ENCODE measurements at places on chromosomes 7 and 10. TPM values are rescaled to one million over a fixed set of nuclear protein-coding genes. Genes with fewer than 3 reads are reported as not detected.

GRCh38 chr7:50454968-50455367 is 4.8 kb upstream of the FIGNL1 start:
- DNase-seq = no peak

DNA sequence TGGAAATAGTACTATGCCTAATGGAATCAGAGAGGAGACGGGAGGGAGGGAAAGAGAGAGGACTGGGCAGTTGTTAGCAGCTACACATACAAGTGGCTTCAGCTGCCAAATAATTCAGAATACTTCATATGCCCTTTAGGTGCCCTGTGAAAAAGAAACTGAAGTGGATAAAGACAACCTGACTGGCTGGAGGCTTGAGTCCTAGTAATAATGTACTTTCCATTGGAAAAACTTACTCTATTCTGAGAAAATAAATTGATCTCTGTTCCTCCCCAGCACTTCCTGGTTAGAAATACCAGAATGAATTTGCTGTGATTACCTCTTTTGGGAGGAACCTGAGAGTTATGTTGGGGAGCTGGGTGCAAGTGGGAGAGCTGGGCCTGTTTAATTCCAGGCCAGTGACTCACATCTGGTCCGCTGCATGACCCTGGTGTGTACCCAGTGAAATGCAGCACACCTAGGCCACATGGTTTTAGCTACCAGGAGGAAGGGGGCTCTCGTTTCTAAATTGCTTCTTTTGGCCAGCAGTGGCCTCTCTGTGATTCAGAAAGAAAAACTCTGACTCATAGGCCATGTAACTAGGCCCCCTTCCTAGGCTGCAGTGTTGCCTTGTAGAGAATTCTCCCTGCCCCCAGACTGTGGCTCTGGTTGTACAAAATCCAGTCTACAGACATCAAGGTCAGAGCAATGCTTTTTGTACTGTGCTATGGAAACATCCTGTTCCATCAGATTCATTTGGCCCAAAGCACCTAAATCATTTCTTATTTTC is 6.5 kb downstream of the AGFG2 start:
- DNase-seq = no peak

GRCh38 chr7:128112781-128113221 is 81.6 kb upstream of the LRRC4 start:
- DNase-seq = no peak

- no peak for DNase-seq
Observed at GRCh38 chr7:48421357-48421756, 250.1 kb downstream of the ABCA13 start.

Gene FASTK
- 79.1 TPM for polyA plus RNA-seq

Gene CCL26
- not detected for polyA plus RNA-seq

DNA sequence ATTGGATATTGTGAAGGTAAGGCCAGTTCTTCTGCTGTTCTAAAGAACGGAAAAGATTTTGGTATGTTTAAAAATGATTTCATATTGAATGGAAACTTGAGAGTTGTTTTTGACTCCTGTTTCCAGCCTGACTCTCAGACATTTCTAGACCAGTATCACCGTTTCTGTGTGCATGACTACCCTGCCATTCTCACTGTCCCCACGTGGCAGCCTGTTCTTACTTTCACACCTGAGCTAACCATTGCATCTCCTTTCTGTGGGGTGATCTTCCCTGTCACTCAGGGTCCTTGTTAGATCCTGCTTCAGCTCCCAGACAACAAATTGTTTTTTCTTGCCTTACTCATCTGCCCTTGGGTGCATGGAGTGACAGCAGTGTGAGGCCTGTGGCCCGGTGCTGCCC is 38.9 kb downstream of the GLRX3 start:
- no peak for DNase-seq

GRCh38 chr7:25186436-25186835 is 41.9 kb downstream of the NPVF start:
- DNase-seq = no peak

GRCh38 chr10:51023636-51024035 is 50.7 kb upstream of the PRKG1 start:
- no peak for DNase-seq

- DNase-seq = no peak
Observed at GRCh38 chr10:127836966-127837365, 55.8 kb downstream of the CLRN3 start.

- DNase-seq = no peak
Observed at GRCh38 chr10:62284221-62284620, 15.6 kb upstream of the RTKN2 start.

DNA sequence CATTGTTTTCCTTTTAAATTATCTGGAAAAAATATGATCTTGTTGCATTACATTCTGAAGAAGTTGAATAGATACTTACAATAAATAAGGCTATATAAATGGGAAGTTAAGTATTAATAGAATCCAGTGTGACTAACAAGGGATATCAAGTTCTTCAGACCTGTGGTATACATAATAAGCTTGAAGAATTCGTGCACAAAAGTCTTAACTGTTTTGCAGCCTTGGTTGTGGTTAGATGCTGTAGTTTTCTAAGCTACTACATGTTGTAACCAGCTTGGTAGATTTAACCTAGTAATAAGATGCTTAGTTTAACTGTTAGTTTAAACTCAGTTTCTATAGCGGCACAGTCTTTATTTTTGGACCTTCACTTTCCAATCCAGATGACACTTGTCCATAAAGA is 106.2 kb upstream of the GLCCI1 start:
- no peak for DNase-seq

DNA sequence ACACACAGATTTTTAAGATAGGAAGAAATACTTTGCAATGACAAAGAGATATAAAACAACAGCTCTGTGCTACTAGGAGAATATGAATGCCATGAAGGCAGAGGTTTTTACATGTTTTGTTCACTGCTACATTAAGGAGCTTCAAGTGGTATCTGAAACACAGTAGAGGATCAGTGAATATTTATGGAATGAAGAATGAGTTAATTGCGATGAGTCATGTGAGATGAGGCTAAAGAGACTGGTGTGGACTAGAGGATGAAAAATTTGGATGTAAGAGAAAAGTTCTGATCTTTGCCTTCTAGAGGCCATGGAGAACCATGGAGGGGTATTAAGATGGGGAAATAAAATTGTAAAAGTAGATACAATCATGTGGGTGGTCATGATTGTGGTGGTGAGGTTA is 434.2 kb downstream of the PHTF2 start:
- DNase-seq = no peak

- no peak for DNase-seq
Observed at GRCh38 chr10:48213047-48213446, 61.4 kb downstream of the FRMPD2 start.

DNA sequence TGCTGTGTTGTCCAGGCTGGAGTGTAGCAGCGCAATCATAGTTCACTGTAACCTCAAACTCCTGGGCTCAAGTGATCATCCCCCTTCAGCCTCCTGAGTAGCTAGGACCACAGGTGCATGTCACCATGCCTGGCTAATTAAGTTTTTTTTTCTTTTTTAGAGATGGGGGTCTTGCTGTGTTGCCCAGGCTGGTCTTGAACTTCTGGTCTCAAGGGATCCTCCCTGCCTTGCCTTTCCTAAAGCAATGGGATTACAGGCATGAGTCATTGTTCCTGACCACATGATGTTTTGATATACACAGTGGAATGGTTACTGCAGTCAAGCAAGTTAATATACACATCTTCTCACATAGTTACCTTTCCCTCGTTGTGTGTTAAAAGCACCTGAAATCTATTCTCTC is 140.3 kb downstream of the GPR85 start:
- DNase-seq = no peak

- DNase-seq = no peak
Observed at GRCh38 chr10:124946945-124947344, 5.0 kb downstream of the ZRANB1 start.

- DNase-seq = no peak
Observed at GRCh38 chr10:31219306-31219705, 99.7 kb upstream of the ZEB1 start.

Gene KCNIP2
- polyA plus RNA-seq = 3.8 TPM

Gene PARP12
- 13.3 TPM for polyA plus RNA-seq

Gene LIPJ
- 0.40 TPM for polyA plus RNA-seq

- DNase-seq = no peak
Observed at GRCh38 chr10:94010886-94011285, 17.2 kb downstream of the PLCE1 start.

Gene SPDYE11
- 1.3 TPM for polyA plus RNA-seq

Gene AKR1B15
- polyA plus RNA-seq = 0.22 TPM

DNA sequence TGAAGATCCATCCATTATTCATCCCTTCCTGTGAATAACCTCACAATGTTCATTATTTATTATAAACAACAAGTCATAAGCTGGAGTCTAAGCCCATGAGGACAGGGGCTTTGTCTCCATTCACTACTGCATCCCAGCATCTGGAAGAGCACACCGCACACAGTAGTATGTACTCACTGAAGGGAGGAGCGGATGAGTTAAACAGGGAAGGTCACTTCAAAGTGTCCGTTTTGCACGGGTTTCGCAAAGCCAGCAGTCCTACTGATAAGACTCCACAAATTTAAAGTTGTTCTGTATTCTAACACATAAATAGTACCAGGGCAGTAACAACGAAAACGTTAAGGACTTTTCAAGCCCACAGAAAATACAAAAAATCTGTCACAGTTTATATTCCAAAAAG is 167.9 kb downstream of the PARD3 start:
- no peak for DNase-seq

- DNase-seq = no peak
Observed at GRCh38 chr10:132146271-132146671, 40.5 kb upstream of the DPYSL4 start.

Gene GPC2
- polyA plus RNA-seq = 16.6 TPM

- no peak for DNase-seq
Observed at GRCh38 chr10:119284679-119285096, 77.3 kb downstream of the GRK5 start.

All from renal pelvis (tissue), 12 donors.